ENCODE measurements at places on chromosomes 6 and 20.

DNA sequence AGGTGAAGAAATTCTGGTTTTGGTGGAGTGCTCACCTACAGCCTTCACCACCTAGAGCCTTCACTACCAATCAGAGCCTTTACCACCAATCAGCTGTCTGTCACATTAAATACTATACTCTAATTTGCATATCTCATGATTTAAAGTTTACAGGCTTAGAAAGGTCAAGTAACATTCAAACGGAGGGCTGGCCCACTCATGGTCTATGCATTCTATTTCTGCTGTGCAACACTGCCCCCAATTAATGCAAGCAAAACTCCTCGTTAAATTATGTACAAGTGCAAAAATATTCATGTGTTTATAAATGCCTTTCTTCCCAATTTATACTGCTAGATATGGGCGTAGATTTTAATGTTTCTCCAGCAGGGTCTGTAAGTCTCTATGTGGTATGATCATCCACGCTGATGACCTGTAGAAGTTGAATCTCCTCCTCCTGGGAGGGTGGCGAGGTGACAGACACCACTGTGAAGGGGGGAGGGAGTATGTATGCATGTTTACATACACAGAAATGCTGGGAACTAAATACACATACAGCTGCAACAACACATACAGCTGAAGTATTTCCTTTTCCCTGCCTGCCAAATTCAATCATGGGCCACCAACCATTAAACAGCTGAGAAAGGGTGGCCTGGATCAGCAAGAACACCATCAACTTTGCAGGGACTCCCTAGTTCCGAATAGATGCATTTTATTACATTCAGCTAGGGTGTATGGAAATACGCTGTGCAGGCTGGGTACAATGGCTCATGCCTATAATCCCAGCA lies 13.1 kb downstream of the RRAGD start:
- no peak for DNase-seq

DNA sequence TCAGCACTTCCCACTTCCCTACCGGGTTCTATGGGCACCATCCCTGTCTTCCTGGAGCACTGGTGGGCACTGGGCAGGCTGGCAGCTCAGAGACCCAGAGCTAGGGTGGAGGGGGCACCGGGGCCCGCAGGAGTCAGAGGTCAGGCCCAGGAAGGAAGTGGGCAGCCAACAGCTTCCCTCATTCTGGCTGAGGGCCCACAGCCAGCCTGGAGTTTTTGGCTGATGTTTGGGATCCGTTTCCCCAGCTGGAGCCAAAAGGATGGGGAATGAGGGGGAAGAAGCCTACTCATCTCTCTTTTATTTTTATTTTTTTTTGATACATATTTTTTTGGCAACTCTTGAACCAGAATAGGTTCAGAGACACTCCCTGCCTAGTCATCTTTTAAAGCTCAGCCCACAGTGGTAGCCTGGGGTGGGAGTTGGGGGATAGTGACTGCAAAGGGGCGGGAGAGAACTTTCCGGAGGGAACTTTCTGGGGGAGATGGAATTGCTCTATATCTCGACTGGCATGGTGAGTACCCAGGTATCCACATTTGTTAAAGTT lies 54.2 kb upstream of the MLN start:
- no peak for DNase-seq

- DNase-seq, result no peak
Observed at GRCh38 chr20:58837717-58838116, 13.0 kb downstream of the GNAS-AS1 start.

GRCh38 chr6:131867744-131868143 lies 59.9 kb downstream of the ENPP1 start:
- DNase-seq, result no peak

DNA sequence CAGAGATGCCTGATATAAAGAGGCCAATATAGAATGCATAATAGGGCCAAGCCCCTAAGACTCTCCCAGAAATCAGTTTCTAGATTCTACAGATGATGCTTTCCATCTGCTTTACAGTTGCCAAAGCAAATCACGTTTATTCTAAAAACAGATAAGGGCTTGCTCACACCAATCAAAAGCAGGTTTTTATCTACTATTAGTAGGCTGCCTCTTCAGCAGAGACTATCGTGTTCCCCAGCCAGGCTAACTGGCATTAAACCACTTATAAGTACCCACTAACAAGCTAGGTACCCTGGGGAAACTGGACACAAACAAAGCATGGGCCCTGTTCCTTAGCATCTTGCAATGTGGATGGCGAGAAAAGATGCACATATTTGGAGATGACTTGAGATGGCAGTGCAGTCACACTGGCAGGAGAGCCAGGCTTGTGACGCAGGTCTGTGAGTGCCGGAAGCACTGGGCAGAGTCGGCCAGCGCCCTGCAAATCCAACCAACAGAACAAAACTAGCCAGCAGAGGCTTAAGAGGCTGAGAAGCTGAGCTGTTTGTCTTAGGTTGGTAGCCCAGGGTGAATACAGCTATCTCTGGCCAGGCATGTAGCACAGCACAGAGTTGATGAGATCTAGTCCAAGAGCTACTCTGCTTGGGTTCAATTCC lies 73.4 kb downstream of the GFOD1 start:
- no peak for DNase-seq

- DNase-seq, result no peak
Observed at GRCh38 chr6:143961886-143962878, 45.9 kb downstream of the PLAGL1 start.

DNA sequence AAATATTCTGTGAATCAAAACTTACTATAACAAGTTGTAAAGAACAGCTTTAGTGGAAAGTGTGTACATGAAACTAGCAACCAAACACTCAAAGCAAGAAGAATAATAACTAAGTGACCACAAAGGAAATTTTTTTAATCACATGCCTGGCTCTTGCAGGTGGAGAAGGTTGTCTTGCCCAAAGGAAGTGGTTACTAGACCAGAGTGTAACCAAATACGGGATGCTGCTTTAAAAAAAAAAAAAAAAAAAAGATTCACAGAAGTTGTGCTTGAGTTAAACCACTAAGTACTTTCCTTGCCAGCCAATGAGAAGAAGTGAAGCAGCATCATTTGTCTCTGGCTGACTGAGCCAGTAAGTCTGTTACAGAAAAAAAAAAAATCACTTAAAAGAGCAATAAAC lies 19.1 kb upstream of the HLA-DQB1 start:
- no peak for DNase-seq

GRCh38 chr6:111623046-111623718 lies 17.5 kb upstream of the TRAF3IP2 start:
- no peak for DNase-seq

DNA sequence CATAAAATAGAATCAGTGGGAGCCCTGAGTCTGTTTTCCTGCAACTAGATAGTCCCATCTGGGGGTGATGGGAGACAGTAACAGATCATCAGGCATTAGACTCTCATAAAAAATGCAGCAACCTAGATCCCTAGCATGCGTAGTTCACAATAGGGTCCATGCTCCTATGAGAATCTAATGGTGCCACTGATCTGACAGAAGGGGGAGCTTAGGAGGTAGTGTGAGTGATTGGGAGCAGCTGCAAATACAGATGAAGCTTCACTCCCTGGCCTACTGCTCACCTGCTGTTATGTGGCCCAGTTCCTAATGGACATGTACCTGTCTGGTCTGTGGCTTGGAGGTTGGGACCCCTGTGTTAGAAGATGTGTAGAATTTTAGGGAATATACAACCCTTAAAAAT lies 904.5 kb upstream of the EPHA7 start:
- DNase-seq, result no peak

DNA sequence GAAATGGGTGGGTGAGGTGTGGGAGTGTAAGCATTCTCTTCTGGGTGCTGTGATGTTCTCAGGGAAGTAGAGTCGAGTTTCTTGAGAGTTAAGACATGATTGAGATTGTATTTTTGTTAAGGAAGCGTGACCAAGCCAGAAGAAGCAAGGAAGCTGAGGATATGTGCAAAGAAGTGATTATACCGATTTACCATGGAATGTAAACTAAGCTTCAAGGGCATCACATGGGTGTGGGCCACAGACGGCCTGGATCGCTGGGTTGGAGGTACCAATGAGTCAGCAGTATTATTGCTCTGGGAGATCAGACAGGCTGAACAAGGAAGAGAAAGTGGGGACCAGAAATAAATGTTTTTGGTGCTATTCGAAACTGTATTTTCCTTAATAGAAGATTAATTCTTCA lies 184.1 kb upstream of the GMDS start:
- DNase-seq, result no peak

GRCh38 chr6:35919085-35919826 lies 1.6 kb downstream of the SRPK1 start:
- DNase-seq, result no peak

- DNase-seq, result no peak
Observed at GRCh38 chr6:21220271-21220987, 373.1 kb upstream of the SOX4 start.

DNA sequence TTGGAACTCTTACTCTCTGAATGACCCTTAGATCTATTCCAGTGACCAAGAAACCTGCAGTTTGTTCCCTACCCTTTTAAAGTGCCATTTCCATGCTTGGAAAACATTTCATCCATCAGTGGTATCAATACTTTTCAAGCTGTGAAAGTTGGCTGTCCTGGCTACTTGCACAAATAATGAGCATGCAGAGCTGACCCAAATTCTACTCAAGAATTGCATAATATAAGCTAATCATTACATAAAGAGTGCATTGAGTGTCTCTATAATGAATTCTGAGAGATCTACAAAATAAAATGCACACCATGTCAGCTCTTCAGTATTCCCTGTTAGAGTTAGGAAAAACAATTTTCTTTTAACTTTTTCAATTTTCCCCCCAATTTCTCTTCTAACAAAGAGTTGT lies 181.3 kb upstream of the HS3ST5 start:
- DNase-seq, result no peak

- no peak for DNase-seq
Observed at GRCh38 chr20:22566876-22567658, 17.3 kb downstream of the FOXA2 start.

- no peak for DNase-seq
Observed at GRCh38 chr6:35015476-35015875, 125.7 kb downstream of the TCP11 start.

- DNase-seq, result no peak
Observed at GRCh38 chr6:160420253-160420968, 72.2 kb downstream of the SLC22A3 start.

Measured in T follicular helper cell (primary cell).